ENCODE measurements at places on chromosomes 12 and 14. TPM values are rescaled to one million over a fixed set of nuclear protein-coding genes. Genes with fewer than 3 reads are reported as not detected.

DNA sequence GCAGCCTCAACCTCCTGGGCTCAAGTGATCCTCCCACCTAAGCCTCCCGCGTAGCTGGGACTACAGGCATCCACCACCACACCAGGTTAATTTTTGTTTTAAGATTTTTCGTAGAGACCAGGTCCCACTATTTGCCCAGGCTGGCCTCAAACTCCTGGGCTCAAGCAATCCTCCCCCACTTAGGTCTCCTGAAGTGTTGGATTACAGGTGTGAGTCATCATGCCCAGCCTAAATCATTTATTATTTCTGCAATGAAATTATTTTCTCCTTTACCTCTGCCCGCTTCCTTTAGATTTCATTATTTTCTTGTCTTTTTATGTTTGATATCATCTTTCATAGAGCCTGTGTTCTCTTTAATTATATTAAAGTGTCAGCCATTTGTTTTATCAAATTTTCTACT, 165.2 kb upstream of the OTX2 start:
- DNase-seq = no peak

DNA sequence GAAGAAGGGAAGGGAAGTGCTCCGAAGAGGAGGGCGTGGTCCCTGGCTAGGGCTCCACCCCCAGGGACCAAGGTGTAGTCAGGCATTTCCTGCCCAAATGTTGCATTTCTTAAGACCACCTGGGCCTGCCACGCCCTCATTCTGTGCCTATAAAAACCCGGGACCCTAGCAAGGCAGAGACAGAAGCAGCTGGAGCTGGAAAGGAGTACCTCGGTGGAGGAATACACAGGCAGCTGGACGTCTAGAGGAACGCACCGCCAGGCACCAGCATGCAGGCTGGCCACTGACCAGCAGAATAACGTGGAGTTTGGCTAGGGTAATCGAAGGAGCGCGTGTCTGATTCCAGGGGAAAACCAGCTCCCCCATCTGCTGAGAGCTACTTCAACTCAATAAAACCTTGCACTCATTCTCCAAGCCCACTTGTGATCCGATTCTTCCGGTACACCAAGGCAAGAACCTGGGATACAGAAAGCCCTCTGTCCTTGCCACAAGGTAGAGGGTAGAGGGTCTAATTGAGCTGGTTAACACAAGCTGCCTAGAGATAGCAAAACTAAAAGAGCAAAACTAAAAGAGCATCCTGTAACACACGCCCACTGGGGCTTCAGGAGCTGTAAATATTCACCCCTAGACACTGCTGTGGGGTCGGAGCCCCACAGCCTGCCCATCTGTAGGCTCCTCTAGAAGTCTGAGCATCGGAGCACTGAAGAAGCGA, 21.0 kb downstream of the CFL2 start:
- DNase-seq = peak; percentile 9

DNA sequence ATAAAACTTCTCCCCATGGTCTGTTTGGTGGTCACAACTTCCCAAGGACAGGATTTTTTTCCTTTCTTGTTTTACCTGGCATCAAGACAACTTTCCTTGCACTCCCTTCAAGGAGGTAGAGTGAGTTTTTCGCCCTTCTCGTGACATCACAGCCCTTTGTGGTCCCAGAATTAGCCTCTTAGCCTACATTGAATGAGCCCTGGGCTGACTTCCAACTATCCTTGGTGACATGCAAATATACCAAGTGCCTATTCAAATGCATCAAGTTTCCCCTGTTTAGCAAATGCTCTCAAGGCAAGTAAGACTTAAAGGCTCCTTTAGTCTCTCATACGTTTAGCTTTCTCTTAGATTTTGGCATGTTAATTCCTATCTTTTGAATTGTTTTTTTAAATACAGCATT, 36.6 kb downstream of the TC2N start:
- DNase-seq = no peak

The RND1 gene
- 10.4 TPM for total RNA-seq

DNA sequence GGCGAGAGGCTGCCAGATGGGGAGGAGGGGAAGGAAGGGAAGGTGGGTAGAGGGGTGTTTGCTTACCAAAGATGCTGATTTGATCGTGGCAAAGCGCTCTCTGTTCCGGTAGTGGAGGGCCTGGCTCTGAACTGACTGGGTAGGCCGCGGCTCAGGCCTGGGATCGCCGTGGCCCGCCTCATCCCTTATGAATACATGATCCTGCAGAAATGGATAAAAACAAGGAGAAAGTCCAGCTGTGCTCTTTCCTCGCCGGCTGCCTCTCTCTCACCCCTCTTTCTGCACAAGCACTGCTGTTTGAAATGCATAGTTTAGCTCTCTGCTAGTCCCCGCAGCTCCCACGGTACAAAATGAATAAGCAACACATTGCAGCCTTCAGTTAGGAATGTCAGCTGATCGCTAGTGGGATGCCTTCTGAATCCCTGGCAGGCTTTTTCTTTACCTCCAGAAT, 53.8 kb downstream of the PEBP1 start:
- no peak for DNase-seq

- no peak for DNase-seq
Observed at GRCh38 chr12:65494537-65494936, 216.1 kb downstream of the MSRB3 start.

GRCh38 chr12:4392223-4392742, 12.8 kb upstream of the FGF23 start:
- no peak for DNase-seq

The PIWIL1 gene
- not detected for total RNA-seq

GRCh38 chr12:57063991-57064685, 14.2 kb upstream of the MYO1A start:
- DNase-seq = peak; percentile 39

DNA sequence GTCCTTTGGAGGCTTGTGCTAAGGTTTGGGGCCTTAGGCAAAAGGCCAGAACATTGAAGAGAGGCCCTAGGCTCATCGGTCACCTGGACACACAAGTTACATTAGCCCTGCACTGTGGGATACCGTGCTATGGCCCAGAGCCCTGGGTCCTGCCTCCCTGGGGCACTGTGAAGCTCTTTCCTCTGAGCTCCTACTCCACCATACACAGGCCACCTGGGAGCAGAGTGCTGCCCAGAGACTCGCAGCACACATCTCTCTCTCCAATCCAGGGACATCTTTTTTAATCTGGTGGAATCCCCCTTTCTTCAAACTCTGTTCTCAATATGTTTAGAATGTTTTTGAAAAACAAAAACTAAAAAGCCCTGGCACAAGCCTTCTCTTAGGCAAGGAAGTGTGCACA, 314.2 kb upstream of the RGS6 start:
- DNase-seq = no peak

- no peak for DNase-seq
Observed at GRCh38 chr12:127620735-127621355, 646.1 kb upstream of the TMEM132C start.

GRCh38 chr14:92458136-92459029, 55.2 kb upstream of the RIN3 start:
- no peak for DNase-seq

The PLEK2 gene
- total RNA-seq = 3.3 TPM

DNA sequence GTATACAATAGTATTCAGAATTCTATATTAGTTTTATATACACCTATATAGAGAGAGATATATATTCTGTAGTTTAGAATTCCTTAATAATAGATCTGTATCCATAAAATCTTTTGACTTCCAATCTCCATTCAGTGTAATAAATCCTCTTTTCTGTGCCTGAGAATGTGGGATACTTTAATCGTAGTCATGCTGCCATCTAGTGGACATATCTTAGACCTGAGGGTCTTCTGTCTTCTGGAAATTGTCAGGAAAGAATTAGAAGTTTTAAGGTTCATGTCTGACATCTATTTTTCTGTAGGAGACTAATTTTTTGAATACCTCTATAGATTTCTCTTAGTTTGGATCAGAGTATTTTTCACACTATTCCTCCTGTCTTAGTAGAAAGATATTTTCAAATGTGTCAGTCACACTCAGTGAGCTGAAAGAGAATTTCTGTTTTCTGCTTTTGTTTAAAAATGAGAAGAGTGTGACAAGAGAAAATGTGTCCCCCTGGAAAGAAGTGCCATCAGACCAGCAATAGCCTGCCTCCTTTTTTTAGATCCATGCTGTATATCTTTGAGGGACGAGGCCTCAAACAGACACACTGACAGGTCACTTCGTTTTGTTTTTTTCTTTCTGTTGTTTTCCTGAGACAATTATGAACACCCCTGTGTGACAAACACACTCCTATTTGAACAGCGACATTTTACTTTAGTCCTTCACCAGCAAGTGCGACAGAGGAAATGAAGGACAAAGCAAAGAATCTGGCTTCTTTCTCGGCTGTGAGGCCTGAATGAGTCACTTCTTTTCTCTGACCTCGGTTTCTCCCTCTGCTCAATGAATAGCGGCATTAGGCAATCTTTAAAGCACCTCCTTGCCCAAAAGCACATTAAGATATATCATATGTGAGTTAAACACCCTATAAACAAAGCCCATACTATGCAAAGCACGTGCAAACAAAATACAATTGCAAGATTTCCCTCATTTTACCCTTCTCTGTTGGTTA, 96.3 kb downstream of the GALC start:
- no peak for DNase-seq

GRCh38 chr14:56964895-56965294, 154.6 kb upstream of the OTX2 start:
- no peak for DNase-seq

GRCh38 chr12:93798279-93799151, 121.3 kb downstream of the CRADD start:
- no peak for DNase-seq

The ZNF384 gene
- total RNA-seq = 92.6 TPM

The ACOT6 gene
- total RNA-seq = not detected

- DNase-seq = no peak
Observed at GRCh38 chr12:31560516-31560915, 30.4 kb downstream of the DENND5B start.

The TMEM253 gene
- not detected for total RNA-seq
